Lower leg skin (tissue), 4 donors: ENCODE measurements at places on chromosomes 4 and X.

GRCh38 chr4:37439809-37440474, 195.4 kb downstream of the NWD2 start:
- no peak for DNase-seq

DNA sequence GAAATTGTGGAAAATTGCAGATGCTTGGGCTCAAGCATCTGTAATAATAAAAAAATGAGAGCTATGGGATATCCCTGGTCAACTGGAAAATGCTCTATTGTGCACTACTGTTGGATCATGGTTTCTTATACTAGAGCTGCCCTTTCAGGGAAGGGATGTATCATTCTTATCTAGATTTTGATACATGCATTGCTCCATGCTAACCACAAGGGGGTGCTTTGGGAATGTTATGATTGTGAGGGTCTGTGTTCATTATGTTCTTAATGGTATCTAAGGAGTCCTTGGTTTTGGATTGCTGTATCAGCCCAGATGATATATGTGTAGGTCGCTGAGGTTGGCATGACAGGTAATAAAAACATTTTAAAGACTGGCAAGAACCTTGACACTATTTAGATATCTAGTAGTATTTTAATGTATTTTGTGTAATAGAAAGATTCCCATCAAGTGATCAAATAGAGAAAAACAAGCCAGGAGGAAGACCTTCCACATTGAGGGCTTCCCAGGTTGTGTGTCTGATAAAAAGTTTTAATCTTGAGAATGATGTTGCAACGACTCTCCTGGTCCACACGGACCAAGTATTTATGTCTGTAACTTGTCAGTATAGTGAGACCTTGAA, 49.2 kb upstream of the TLR2 start:
- no peak for DNase-seq

DNA sequence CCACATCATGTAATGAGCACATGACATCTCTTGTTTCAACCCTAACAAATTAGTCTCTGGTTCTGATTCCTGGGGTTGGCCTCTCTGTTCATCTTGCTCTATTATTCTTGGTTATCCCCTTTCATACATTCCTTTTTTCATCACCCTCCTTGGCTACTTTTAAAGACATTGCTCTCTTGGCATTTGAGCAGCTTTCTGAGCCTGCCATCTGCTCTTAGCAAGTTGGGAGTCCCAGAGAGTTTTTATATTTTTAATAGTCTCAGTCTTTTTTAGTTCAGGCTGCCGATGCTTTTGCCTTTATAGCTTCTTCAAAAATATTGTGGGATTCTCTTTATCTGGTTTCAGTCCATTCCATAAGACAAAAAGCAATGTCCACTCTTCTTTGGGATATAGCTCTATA, 1270.9 kb downstream of the ADGRL3 start:
- no peak for DNase-seq

GRCh38 chr4:94305466-94306225, 37.0 kb downstream of the HPGDS start:
- DNase-seq: no peak

DNA sequence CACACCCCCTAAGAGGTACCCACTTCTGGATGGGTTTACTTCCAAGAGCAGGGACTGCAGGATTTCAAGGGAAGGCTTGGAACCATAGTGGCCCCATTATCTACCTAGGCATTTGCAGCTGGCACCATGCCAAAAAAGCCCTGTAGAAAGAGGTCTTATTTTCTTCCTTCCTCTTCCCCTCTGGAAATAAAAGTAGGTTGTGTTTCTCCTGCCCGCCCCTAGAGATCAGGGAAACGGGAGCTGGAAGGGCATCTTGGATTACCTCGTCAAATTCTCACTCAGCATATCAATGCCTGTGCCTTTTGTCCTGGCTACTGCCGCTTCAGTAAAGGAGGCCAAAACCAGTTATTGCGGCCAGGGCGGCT, 1.6 kb downstream of the SCD5 start:
- DNase-seq: no peak

GRCh38 chr4:165096776-165097175, 15.9 kb downstream of the TMEM192 start:
- DNase-seq: no peak

GRCh38 chrX:23999671-24000070, 27.3 kb downstream of the KLHL15 start:
- no peak for DNase-seq

GRCh38 chr4:23382879-23383278, 507.0 kb downstream of the PPARGC1A start:
- no peak for DNase-seq

- DNase-seq: no peak
These were observed 295.2 kb upstream of the IGFBP7 start for GRCh38 chr4:57405359-57405758.

- no peak for DNase-seq
These were observed 50.4 kb upstream of the CCDC160 start for GRCh38 chrX:134186362-134187121.

DNA sequence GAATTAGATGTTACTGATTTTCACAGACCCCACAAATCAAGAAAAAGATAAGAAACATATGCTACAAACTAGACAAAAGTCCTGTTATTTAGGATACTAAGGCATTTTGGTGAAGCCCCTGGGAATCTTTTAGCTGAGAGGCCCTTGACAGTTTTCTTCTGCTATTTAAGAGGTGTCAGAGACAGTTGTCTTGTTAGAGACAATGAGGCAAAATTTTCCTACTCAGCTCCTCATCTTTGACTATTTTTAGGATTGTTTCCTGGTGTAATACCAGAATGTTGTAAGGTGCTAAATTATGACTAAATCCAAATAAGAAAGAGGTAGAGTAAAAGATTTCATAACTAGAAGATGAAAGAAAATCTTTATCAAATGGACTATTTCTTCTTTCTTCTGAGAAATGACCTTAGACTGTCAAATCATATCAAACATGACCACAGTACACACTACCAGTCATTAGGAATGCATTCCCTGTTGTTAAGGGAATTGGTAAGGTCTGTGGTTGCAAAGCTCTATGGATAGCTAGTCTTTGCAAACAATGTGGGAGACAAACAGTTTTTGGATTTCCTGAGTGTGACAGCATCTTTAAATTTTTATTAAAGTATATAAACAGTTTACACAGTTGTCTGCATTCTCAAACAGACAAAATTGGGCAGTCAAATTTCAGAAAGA, 926.1 kb downstream of the ADGRL3 start:
- no peak for DNase-seq

GRCh38 chr4:94032754-94033153, 174.9 kb upstream of the SMARCAD1 start:
- DNase-seq: no peak

DNA sequence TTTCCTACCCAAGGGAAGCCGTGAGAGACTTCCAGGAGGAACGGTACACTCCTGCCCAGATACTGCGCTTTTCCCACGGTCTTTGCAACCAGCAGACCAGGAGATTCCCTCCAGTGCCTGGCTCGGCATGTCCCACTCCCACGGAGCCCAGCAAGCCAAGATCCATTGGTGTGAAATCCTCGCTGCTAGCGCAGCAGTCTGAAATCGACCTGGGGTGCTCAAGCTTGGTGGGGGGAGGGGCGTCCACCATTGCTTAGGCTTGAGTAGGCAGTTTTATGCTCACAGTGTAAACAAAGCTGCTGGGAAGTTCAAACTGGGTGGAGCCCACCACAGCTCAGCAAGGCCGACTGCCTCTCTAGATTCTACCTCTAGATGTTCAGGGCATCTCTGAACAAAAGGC, 284.8 kb upstream of the FGF13 start:
- no peak for DNase-seq

- DNase-seq: no peak
These were observed 51.1 kb upstream of the JADE1 start for GRCh38 chr4:128758314-128758922.

- no peak for DNase-seq
These were observed 24.6 kb upstream of the GLRA3 start for GRCh38 chr4:174853629-174854028.

- no peak for DNase-seq
These were observed 92.2 kb upstream of the MAML3 start for GRCh38 chr4:140246216-140246615.

DNA sequence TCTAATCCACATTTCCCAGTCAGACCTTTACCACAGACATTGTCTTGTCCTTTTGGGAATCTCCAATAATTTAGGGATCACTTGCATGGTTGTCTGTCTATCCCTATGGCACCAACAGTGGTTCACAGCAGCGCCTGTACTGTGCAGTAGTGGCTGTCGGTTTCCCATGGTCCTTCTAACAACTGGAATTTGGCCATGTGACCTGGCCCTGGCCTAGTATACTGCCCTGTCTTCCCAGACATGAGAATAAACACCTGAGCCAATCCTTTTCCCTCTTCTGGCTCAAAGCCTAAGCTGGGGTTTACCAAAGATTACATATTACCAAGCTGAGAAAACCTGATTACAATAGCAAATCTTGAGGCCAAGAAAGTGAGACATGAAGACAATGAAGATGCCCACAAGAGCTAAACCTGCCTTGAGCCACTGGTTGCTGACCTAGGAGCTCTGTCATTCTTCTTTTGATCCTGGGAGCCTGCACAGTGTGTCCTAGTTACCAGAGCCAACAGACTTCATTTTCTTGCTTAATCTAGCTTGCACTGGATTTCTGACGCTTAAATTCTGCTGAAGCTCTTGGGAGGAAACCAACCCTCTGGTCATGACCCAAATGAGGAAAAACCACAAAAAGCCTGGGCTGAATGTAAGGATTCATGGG, 92.1 kb downstream of the SCD5 start:
- DNase-seq: no peak

GRCh38 chr4:5387457-5387856, 320.9 kb downstream of the EVC2 start:
- DNase-seq: no peak

GRCh38 chr4:34950926-34951325, 1293.4 kb downstream of the ARAP2 start:
- no peak for DNase-seq

- DNase-seq: no peak
These were observed 169.6 kb downstream of the CAMK2D start for GRCh38 chr4:113591982-113592381.

- no peak for DNase-seq
These were observed 1134.4 kb downstream of the PDHA2 start for GRCh38 chr4:96974295-96974694.

- no peak for DNase-seq
These were observed 211.5 kb upstream of the MID1 start for GRCh38 chrX:10831716-10832502.

DNA sequence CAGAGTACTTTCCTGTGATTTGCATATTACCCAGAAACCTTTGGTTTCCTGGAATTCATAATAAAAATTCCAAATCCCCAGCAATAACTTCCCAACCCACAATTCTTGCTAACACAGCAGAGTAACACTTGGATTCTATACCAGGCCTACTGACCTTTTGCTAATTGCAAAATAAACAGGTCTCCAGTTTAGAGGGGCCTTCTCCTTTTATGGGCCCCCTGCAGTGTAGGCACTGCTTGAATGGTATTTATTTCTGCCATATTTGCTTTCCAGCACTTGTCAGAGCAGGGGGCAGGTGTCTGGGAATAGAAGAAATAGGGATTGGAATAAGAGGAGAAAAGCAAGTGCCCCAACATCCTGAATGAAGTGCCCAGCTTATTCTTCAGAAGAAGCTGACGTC, 25.3 kb upstream of the GPC3 start:
- DNase-seq: no peak

GRCh38 chr4:29571322-29571721, 1148.8 kb upstream of the PCDH7 start:
- DNase-seq: no peak

- no peak for DNase-seq
These were observed 4.6 kb downstream of the SLC38A5 start for GRCh38 chrX:48465336-48465933.

DNA sequence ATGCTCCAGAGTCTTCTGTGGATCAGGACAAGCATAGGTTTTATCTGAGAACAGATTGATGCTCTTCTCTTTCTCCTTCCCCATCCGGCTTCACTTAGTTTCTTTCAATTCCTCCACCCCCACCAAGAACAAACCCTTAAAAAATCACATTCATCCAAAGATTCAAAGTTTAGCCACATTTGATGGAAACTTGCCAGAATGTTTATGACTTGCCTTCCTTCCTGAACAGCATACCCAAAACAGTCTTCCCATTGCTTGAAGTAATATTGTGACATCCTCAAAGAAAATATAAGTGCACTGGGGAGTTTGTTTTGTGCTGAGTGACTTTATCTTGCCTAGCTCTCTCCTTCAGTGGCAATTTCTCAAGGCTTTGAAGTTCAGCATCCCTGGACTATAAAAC, 83.0 kb downstream of the MAGEB17 start:
- DNase-seq: no peak

DNA sequence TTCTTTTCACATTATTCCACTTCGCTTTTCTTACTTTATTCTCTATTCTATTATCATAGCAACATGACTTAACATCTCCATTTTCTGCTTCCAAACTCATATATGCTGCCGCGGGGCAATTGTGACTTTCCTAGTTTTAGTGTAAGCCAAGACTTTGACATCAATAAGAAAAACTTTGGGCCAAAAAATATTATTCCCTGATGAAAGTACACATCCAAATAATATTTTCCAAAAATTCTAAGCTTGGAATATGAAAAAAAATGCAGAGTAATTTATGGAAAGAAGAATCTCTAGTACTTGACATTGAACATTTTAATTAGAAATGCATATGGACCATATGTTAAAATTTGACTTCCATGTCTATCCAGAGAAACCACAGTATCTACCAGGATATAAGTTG, 995.1 kb upstream of the INTU start:
- no peak for DNase-seq

DNA sequence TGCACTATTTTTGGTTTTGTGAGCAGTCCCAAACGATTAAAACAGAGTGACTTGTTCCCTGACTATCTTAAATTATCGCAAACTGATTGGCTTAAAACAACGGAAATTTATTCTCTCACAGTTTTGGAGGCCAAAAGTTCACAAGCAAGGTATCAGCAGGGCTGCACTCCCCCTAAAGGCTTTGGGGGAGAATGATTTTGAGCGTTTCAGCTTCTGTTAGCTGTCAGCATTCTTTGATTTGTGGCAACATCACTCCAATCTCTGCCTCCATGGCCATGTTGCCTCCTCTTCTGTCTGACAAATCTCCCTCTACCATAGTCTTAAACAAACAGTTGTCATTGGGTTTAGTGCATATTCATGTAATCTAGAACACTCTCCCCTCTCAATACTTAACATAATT, 459.6 kb upstream of the ATOH1 start:
- DNase-seq: no peak

GRCh38 chrX:102491766-102492165, 20.2 kb upstream of the TCP11X2 start:
- DNase-seq: no peak

DNA sequence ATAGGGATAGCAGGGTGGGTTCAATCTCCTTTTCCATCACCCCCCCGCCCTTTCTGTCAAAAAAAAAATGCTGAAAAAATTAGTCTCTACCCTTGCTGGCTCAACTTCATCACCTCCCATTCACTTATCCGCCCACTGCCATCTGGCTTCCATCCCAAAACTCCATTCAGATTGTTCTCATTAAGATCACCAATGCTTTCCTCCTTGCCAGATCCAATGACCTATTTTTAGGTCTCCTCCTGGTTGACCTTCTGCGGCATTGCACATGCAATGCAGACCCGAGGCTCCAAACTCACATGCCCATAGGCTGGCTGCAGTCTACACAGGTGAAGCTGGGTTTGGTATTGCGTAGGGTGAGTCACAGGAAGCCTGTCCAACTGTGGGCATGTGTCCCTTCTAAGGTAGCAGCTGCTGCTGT, 21.1 kb upstream of the STIM2 start:
- no peak for DNase-seq

GRCh38 chrX:113933931-113934330, 650.0 kb upstream of the HTR2C start:
- DNase-seq: no peak
